ENCODE measurements at places on chromosomes 7 and 10.

DNA sequence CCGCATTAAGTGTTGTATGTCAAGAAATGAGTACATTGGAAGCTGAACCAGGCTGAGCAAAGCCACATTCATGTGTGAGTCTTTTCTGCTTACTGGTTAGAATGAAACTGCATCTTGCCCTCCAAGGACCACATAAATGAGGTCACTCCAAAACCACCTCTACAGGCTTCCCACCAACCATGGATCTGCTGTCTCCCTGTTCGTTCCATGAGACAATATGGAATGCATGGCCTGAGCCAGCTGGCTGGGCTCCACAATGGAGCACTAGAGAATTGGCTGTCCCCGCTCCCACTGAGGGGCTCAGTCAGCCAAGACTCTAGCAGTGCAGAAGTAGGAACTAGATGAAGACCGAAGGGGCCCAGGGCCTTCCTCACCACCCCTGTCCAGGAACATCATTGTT, 120.8 kb downstream of the TNS3 start:
- DNase-seq, result peak; percentile 83

DNA sequence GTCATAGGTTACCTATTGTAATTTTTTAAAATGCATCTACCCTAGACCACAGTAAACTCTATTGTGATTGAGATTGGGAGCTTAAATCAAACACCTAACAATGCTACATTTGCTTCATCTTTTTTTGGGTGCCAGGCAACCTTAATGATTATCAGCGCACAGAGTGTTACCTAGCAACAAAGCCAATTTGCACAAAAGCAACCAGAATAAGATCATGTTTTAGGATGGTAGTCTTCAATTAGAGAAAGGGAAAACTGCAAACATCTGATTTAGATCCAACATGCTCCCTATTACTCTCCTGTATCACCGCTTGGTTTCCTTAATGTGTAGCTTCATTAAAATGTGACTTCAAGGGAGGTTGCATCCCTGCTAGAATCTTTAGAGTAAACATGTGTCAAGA, 226.9 kb downstream of the ABCA13 start:
- no peak for DNase-seq

GRCh38 chr7:116583653-116584052, 58.8 kb downstream of the CAV1 start:
- peak; percentile 33 for DNase-seq

DNA sequence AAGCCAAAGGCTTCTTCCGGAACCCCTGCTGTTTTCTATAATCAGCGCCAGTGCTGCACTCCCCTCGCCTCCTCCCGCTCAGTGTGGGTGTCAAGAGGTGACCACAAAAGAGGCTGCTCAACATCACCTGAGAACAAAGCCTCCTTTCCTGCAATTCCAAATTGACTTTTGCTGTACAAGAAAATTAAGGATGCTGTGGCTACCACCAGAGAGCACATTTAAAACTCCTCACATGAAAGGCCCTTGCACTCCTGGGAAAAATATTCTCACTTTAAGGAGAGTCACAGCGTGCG, 96.4 kb downstream of the HIPK2 start:
- DNase-seq, result no peak

- no peak for DNase-seq
Measured at GRCh38 chr10:13136651-13137050, 24.7 kb upstream of the MCM10 start.

DNA sequence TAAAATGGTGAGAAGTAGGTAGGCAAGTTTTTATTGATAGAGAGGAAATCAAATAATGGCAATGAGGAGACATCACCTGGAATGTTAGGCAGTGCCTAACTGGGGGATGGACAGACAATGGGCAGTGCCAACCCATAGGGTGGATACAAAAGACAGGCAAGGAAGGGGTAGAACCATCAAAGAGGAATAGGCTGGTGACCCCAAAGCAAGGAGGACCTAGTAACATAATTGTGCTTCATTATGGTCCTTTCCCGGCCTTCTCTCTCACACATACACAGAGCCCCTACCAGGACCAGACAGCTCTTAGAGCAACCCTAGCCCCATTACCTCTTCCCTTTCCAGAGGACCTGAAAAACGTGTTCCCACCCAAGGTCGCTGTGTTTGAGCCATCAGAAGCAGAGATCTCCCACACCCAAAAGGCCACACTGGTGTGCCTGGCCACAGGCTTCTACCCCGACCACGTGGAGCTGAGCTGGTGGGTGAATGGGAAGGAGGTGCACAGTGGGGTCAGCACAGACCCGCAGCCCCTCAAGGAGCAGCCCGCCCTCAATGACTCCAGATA, 30.0 kb downstream of the PRSS2 start:
- DNase-seq, result no peak
